Hypothalamus (tissue), 51 donors: ENCODE measurements at places on chromosomes 11 and 22.

GRCh38 chr11:93652679-93653078 is 8.8 kb upstream of the CEP295 start:
- no peak for DNase-seq

DNA sequence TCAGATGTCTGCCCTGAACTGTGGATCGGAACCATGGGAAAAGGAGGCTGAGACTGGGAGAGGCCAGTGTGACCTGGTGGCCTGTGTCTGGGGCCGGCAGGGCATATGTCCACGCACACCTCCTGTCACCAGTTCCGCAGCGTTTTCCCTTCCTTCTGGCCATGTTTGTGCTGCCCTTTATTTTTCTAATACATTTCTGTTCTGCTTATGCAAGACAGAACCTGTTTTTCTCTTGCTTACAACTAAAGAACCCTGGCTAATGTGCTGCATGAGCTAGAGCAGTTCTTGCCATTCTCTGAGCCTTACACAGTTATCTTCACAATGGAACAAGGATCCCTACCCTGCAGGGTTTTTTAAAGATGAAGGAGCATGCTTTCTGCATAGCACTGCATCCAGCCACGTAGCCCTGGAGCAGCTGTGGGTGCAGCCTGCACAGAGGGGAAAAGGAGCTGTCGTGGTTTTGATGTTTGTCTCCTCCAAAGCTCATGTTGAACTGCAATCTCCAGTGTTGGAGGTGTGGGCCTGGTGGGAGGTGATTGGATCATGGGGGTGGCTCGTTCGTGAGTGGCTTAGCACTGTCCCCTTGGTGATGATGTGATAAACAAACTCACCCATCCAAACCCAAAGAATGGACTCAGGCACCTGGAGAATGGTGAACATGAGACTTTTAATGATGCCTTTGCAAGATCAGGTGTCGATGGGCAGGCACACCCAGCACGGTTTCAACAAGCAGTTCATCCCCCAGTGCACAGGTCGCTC is 84.8 kb upstream of the SHANK2 start:
- DNase-seq, result no peak

GRCh38 chr11:8533332-8533731 is 60.7 kb downstream of the STK33 start:
- DNase-seq, result no peak

GRCh38 chr22:32713737-32714457 is 87.6 kb upstream of the TIMP3 start:
- DNase-seq, result no peak

- no peak for DNase-seq
Measured at GRCh38 chr11:3638513-3638912, 3.3 kb downstream of the ART5 start.

- no peak for DNase-seq
Measured at GRCh38 chr11:14835496-14836492, 56.2 kb downstream of the CYP2R1 start.

DNA sequence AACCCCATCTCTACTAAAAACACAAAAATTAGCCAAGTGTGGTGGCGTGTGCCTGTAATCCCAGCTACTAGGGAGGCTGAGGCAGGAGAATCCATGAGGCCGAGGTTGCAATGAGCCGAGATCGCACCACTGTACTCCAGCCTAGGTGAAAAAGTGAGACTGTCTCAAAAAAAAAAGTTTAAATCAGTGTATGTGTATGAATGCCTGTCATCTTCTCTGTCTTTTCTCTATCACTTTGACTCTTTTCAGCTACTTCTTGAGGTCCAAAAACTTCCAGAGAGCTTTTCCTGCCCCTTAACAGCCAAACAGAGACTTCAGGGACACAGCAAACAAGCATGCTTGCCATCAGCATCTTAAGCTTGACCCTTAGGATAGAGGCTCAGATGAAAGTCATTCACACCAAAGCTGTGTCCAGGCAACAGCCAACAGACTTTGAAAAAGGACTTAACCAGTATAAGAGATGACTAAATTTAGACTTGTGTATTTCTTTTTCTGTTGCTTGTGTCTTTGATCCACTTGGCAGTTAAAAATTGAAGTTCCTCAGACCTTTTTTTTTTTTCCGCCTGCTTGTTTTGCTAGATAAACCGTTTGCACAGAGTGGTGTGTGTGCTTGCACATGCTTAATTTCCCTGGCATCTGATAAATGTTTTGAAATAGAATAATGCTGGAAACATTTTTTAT is 151.9 kb downstream of the DBX1 start:
- DNase-seq, result no peak

DNA sequence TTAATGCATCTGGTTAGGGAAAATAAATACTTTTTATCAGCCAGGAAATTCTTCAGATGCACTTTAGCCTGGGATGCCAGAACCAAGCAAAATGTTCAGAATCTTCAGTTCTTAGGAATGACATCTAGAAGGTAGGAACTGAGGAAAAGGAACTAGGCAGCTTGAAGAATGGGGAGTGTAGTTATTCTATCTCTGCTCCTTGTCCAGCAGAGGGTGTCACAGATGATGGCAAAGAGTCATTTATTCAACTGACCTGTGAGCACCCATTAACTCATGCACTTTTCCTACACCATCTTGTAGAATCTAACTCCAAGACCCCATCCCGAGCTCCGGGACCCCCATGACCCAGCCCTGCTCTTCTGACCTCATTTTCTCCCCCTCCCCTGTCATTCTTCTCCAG is 122.1 kb upstream of the ISX start:
- DNase-seq, result no peak

- no peak for DNase-seq
Measured at GRCh38 chr22:50247748-50248147, 2.9 kb upstream of the TUBGCP6 start.

GRCh38 chr11:116654526-116654925 is 118.3 kb downstream of the BUD13 start:
- DNase-seq, result no peak

- no peak for DNase-seq
Measured at GRCh38 chr22:48084041-48084728, 1321.7 kb downstream of the TBC1D22A start.

DNA sequence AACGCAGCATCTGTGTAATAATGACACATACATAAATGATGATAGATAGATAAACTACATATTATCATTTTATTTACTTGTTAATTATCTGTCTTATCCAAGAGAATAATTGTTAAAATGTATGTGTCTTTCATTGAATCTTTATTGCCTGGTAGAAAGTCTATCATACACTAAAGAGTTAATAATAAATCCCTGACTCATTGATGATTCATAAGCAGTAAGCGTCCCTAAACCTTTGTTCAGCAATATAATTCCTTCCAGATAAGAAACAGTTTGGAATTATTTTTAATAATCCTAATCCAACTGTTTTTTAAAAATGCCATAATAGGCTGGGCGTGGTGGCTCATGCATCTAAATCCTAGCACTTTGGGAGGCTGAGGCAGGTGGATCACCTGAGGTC is 655.6 kb upstream of the CNTN5 start:
- no peak for DNase-seq

GRCh38 chr22:45272498-45272897 is 12.3 kb upstream of the UPK3A start:
- DNase-seq, result no peak

DNA sequence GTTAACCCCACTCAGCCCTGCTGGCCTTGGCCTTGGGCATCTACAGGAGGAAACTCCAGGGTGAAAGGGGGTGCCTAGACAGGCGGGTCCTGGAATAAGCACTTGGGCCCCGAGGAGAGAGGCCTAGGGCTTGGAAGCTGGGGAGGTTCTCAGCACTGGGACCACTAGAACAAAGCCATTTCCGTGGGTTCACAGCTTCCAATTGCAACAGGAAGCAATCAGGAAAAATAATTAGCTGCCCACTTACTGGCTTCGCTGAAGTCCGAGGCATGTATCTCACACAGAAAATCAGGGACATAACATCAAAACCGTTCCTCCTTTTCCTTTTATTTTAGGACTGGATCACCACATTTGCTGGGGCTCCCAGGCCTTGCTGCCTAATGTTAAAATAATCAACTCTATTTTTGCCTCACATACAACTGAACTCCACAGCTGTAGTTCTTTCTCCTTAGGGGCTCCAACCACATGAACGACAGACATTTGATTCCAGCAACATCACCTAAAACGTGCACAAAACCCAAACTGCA is 161.1 kb upstream of the GRK3 start:
- DNase-seq, result no peak

DNA sequence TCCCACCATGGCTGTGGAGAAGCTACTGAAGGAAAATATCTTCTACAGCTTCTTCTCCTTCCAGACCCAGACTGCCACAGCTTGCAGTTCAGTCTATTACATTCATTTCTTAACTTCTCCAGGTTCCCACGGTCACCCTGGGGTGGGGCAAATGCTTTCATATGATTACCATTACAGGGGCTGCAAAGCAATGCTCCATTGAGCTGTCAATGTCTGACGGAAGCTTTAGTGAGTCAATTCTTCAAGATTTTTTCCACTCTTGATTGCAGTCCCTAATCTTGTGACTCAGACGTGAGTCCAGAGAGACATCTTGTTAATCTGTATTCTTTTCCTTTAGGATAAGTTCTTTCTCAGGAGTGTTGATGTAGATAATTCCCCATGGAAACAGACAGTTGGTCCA is 233.4 kb upstream of the DDI1 start:
- DNase-seq, result no peak

GRCh38 chr11:44906649-44907048 is 44.0 kb downstream of the TP53I11 start:
- DNase-seq, result no peak

GRCh38 chr22:50227579-50228215 is 17.1 kb downstream of the TUBGCP6 start:
- no peak for DNase-seq

GRCh38 chr11:61983419-61983818 is 16.0 kb upstream of the FTH1 start:
- no peak for DNase-seq

DNA sequence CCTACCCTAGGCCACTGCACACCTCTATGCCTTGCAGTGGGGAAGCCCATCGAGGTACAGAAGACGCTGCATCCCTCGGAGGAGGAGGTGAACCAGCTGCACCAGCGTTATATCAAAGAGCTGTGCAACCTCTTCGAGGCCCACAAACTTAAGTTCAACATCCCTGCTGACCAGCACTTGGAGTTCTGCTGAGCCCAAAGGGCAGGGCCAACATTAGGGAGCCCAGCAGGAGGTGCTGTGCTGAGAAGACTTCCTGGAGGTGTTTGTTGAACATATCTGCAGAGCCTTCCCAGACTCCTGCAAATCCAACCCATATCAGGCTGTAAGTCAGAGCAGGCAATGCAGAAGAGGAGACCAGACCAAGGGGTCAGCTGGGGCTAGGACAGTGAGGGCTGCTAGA is 13.5 kb downstream of the MOGAT2 start:
- DNase-seq, result no peak

GRCh38 chr11:78759071-78759470 is 184.4 kb upstream of the NARS2 start:
- no peak for DNase-seq

DNA sequence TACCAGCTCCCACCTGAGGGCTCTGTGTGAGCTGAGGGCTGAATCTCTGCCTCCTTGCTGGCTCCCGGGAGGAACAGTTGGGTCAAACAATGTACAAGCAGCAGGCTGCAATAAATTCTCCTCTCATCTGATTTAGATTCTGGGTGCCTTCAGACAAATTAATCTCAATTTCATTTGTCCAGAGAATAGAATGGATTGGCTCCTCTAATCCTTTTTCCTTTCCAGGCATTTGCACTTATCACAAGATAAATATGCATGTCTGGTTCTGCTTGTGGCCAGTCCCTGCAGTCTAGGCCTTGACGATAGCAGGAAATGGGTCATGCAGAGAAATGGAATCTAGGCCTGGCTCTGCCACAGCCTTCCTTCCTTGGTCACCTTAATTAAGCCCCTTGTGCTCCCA is 28.7 kb downstream of the UPB1 start:
- DNase-seq, result no peak

- DNase-seq, result no peak
Measured at GRCh38 chr11:19881177-19881576, 168.5 kb downstream of the NAV2 start.

- peak; percentile 90 for DNase-seq
Measured at GRCh38 chr11:34585735-34586487, 35.0 kb upstream of the EHF start.

GRCh38 chr11:119538753-119539152 is 115.8 kb upstream of the THY1 start:
- no peak for DNase-seq
